ENCODE measurements at places on chromosomes 2 and 18.

GRCh38 chr2:132463719-132464118, 47.1 kb downstream of the GPR39 start:
- no peak for DNase-seq

DNA sequence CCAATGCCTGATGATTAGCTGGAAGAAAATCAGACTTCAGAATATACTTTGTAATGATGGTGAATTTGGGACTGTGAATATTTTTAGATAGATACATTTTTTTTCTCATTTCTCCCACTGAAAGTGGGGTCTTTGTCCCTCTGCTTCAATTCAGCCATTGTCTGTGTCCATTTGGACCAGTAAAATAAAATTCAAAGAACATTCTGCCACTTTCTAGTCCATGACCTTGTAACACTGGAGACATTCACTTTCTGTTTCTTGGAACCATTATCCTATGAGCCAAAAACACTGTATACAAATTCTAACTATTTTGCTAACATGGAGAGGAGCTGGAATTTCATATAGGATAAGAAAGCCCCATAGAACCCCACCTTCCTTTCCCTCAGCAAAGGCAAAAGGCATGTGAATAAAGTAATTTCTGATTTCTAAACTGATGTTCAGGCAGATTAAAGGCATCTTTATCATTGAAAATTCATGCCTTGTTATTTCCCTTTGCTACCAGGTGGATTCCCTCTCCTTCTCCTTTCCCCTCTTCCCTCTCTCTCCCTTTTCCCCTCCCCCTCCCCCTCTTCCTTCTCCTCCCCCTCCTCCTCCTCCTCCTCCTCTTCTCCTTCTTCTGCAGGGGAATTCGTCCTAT, 2010.4 kb upstream of the LRRTM1 start:
- no peak for DNase-seq

DNA sequence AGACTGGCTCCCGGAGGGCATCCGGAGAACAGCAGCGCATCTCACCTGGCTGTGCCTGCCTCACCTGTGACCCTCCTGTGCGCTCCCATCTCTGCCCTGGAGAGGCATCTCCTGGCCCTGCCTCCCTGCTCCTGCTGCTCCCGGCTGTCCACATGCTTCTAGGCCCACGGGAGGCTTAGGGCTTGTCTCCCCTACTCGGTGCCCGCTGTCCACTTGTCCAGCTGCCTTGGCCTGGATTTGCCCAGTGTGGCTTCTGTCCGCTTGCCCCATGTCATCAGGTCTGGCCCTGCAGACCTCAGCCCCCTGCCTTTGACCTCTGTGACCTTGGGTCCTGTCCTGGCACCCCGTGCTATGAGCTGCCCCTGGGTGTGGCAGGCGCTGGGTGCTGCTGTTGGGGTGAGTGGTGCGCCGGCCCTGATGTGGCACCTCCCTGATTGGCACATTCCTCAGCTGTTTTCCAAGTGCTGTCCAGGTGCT, 4.5 kb downstream of the BOK start:
- DNase-seq: no peak

GRCh38 chr2:61988462-61989366, 83.2 kb downstream of the COMMD1 start:
- no peak for DNase-seq

DNA sequence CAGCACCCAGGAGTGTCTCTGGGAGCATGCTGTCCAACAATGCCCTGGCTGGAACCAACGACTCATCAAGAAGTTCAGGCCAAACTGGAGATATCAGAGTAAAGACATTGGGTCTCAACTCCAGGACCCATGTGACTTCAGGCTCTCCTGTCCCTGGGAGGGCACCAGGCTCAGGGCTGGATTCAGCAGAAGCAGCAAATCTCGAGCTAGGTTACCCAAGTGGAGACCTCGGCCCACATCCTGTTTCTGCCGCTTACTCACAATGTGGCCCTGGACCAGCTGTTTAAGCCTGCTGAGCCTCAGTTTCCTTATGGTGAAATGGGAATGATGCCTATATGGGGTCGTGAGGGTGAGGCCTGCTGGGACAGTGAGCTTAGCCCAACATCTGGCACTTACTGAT, 9.3 kb upstream of the OTOF start:
- DNase-seq: no peak

DNA sequence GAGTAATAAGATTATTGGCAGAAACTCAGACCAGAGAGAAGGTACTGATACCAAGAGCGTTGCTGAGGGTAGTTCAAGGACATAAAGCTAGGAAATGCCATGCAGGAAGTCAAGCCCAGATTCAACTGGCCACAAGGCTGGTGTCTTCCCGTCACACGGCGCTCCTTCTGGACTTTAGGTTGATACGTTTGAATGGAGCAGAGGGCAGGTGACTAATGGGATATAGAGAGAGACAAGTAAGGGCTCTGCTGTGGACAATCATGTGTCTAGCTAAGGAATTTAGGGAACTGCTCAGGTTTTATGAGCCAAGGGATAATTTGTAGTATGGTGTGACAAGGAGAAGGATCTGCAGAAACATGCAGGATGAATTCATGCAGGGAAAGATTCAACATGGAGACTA, 83.9 kb upstream of the MC2R start:
- DNase-seq: no peak

- no peak for DNase-seq
Measured at GRCh38 chr2:127771756-127772155, 39.2 kb downstream of the WDR33 start.

DNA sequence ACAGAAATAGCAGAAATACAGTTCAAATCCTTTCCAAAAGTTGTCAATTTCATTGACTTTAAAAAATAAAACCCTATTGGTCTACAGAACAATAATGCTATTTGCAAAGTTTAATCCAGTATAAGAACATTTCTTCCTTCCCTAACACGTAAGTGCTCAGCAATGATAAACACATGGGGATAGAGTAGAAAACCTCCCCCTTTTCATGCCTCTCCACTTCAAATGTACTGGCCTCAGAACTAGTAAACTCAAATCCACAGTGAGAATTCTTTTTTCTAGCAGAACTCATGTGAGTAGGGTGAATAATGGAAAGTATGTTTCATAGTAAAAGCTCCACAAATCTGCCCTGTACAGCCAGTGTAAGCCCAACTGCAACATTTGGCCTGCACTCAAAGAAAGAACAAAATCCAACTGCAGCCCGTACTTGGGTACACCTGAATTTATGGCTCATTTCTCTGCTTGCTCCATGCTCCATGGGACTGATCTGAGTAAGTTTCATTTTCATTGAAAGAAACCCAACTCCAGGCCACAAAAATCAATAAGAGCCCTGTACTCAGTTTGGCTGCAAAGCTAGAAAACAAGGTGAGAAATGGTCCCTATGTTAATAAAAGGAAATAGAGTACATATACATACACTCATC, 115.0 kb upstream of the RMDN2 start:
- no peak for DNase-seq

DNA sequence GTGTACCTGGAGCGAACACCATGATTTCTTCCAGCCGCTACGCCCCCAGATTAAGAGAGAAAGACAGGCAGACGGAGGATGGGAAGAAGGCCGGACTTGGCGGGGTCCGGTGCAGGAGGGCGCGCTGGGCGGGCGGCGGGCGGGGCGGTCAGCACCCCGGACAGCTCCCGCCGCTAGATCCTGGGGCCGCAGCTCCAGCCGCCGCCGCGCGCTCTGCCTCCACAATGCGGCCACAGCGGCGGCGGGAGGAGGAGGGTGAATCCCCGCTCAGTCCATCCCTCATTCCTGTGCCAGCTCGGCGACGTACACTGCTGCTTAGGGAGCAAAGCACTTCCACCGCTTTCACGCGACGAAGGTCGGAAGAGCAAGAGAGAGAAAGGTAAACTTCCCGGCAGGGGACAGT, at the start of gene AKAIN1:
AKAIN1 (minus strand) TSS at position 226 of the 403 bp plus-strand sequence; CDS start at position 22, 204 bp downstream.
- no peak for DNase-seq

DNA sequence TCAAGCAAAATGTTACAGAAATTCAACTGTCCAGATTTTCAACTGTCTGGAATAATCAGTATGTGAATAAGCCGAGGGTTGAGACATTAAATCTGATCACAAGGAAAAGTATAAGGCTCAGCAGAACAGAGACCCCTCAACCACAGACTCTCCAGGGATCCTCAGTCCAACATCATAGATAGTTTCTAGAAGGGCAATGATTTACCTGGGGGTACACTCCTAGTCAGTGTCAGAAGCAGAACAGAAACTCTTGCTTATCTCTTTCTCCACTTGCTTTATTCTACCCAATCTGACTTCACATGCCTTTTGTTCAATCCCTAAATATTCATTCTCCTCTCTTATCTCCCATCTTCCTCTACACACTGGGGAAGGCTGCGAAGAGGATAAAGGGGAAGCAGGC, 36.4 kb downstream of the ICOS start:
- DNase-seq: no peak

GRCh38 chr2:149219856-149220255, 110.5 kb upstream of the LYPD6 start:
- no peak for DNase-seq

GRCh38 chr2:237691029-237691907, 63.9 kb downstream of the LRRFIP1 start:
- no peak for DNase-seq

- DNase-seq: peak; percentile 68
Measured at GRCh38 chr18:63319383-63320122, at the start of gene BCL2. BCL2 (minus strand) TSS chr18:63319769.

DNA sequence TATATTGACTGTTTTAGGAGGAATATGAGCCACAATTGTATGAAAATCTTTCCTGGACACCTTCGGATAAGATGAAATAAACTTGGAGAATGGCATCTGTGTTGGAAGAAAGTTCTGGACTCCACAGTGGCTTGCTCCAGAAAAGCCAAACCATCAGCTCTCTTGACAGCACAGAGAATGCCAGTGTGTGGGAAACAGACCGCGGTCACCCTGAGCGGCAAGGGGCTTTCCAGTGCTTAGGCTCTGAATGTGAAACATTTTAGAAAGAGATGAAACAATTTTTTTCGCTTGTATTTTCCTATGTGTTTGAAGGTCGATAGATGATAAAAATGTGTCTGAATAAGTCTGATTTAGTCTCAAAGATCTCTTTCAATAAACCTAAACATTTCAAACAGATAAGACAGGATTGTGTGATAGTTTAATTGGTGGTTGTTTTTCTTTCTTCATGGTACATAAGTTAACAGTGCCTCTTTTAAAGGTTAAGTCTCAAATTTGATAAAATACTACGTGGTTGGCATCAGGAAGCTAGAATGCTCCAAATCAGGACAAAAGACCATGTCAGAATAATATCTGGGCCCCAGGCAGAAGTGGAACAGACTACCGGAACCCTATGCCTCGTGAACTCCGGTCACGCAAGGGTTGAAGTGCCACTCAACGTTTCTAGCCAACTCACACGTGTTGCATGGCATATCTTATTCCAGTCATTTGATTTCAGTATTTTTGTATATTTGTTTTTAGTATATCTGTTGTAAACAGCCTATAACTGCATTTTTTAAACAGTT, 28.9 kb downstream of the PTGR3 start:
- no peak for DNase-seq

DNA sequence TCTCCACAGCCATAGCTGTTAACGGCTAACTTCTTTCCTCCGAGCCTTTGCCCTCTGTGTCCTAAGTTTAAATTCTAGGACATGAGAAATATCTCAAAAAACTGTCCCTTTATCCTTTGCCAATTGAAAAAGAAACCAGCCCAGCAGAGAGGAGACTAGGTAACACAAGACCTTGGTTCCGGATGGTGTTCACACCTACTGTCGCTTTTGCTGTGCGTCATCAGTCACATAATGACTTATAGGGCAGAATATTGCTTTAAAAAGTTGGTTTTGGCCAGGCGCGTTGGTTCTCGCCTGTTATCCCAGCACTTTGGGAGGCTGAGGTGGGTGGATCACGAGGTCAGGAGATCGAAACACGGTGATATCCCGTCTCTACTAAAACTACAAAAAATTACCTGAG, 66.2 kb downstream of the SP3 start:
- no peak for DNase-seq

GRCh38 chr2:217977840-217978535, 24.8 kb downstream of the TNS1 start:
- no peak for DNase-seq

DNA sequence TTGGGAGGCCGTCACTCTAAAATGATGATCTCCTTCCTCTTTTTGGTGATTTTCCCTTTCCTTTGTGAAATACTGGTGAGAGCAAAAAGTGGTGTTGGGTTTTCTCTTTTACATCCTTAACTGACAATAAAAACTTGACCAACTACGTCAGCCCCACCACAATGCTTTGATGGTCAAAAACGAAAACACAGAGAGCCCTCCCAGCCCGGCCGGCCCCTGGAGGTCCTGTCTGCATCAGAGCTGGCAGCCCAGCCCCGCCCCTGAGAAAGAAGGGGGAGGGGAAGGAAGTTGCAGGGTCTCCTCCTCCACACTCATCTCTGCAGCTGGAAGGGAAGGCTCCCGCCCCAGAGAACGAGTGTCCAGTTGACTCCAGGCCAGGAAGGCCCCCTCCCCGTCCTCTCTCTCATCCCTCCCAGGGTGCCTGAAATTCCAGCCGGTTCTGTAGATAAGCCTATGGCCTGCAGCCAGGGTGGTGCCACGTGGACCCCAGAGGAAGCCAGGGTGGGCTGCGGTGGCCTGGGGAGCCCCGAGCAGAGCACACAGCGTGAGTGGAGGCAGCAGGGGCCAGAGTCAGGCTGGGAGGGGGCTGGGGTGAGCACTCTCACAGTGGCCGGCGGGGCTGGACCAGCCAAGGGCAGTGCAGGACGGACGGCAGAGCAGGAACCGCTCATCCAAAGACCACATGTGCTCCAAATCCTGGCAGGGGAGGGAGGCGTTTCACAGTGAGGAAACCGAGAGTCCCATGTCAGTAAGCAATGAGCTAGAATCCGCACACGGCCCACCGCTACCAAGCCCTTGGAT, 19.8 kb downstream of the BIN1 start:
- DNase-seq: no peak

- peak; percentile 37 for DNase-seq
Measured at GRCh38 chr2:105329561-105330495, at the start of gene TGFBRAP1. TGFBRAP1 (minus strand) TSS chr2:105329735; CDS start chr2:105308301, 21,434 bp downstream.

DNA sequence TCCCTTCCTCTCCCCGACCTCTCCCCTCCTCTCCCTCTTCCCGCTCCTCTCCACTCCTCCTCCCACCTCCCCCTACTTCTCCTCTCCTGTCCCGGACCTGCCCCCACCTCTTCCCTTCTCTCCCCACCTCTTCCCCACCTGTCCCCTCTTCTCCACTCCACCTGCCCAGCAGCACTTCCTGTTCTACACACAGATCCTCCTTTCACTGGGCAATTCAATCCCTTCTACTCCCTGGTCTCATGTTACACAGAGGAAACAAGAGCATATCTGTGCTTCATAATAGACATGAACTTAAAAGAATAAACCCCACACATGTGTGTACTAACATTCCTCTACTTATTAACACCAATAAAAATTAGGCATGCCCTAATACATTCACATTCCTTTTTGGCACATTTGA, 34.8 kb downstream of the TIMM21 start:
- peak; percentile 9 for DNase-seq

- no peak for DNase-seq
Measured at GRCh38 chr2:121061633-121062032, 223.4 kb downstream of the TFCP2L1 start.

- DNase-seq: no peak
Measured at GRCh38 chr2:459931-460330, 172.0 kb upstream of the ALKAL2 start.

GRCh38 chr2:59046401-59047372, 805.6 kb upstream of the FANCL start:
- no peak for DNase-seq

GRCh38 chr18:61388010-61388409, 54.8 kb downstream of the CDH20 start:
- DNase-seq: no peak
